ENCODE measurements at places on chromosomes 1 and 21.

DNA sequence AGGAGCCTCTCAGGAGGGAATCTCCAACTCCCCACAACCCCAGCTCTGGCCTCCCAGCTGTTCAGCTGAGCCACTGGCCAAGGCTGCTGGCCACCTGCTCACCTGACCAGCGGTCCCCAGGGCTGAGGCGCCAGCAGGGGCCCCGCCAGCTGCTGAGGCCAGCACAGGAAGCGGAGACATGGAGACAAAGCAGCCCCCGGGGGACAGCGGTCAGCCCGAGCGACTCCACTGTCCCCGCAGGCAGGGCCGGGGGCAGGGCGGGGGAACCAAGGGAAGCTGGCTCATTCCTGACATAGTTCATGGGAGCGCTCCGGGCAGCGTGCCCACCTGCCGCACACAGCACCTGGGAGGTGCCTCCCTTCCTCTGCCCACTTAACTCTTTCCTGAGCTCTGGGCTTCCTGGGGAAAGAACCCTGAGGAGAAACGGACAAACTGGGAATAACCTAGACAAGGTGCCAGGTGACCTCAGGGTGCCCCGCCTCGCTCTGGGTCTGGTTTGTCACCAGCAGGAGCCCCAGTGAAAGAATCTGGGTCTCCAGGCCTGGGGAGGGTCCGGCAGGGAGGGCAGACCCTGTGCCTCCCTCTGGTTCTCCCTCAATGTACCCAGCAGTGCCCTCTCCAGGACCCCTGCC lies 10.7 kb downstream of the EPHA2 start:
- DNase-seq = no peak

DNA sequence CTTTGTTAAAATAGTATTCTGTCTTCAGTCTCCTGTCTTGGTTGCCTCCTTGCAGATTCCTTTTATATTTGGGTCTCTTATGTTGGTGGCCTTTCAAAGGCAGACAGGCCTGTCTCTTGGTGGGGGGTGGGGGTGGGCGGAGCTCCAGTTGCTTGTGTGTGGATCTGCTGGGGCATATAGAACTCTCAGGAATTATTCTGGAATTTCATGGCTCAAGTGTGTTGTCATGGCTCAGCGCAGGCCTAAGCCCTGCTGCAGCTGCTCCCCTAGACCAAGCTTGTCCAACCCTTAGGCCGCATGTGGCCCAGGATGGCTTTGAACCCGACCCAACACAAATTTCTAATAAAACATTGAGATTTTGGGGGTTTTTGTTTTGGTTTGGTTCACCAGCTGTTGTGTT lies 8.0 kb downstream of the C1orf35 start:
- DNase-seq = no peak

- no peak for DNase-seq
Measured at GRCh38 chr1:208479435-208479834, 235.3 kb upstream of the PLXNA2 start.

GRCh38 chr1:182809414-182809957 lies 19.9 kb downstream of the NPL start:
- DNase-seq = no peak

GRCh38 chr1:229114850-229115365 lies 156.0 kb upstream of the RAB4A start:
- no peak for DNase-seq

DNA sequence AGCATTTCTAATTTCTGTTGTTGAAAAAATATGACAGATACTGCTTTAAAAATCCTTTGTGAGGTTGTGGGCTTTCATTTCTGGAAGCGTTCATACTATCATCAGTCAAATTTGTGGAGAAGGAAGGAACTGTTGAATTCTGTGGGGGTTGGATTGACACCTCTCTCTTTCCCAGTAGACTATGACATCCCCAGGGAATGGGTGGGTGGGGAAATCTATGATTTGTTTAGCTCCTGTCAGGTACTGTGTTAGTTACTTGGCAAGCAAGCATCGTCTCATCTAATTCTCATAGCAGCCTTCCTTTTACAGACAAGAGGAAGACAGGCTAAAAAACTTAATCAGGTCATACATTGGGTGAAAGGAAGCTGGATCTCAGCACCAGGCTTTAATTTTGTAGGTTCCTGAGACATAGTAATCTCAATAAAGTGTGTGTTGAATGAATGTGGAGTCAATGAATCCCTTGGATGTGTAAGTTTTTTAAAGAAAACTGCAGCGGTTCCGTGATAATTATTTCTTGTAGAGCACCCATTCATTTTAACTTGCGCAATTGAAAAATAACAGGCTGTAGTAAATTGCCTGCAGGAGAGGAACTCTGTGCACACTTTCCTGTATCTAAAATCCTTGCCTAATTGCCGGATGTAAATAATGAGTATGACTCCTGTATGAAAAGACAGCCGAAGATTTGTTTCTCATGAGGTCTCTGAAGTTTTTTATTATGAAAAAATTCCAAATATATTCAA lies 60.6 kb downstream of the MYOM3 start:
- DNase-seq = peak; percentile 62

All from NCI-H1436 (cell line).